ENCODE measurements at places on chromosomes 2 and 18.

DNA sequence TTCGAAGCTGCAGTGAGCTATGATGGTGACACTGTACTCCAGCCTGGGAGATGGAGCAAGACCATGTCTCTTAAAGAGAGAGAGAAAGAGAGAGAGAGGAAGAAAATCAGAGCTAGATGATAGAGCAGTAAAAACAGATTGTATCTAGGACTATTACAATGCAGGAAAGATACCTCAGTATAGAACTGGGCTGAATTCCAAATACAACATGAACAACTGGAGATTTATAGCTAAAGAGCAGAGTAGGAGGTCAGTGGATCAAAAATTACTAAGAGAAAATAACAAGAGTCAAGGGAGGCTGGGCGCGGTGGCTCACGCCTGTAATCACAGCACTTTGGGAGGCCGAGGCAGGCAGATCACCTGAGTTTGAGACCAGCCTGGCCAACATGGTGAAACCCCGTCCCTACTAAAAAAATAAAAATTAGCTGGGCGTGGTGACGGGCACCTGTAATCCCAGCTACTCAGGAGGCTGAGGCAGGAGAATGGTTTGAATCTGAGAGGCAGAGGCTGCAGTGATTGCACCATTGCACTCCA is 100.7 kb upstream of the MSH6 start:
- DNase-seq: no peak

- DNase-seq: no peak
Observed at GRCh38 chr18:9404565-9405060, 70.0 kb downstream of the TWSG1 start.

DNA sequence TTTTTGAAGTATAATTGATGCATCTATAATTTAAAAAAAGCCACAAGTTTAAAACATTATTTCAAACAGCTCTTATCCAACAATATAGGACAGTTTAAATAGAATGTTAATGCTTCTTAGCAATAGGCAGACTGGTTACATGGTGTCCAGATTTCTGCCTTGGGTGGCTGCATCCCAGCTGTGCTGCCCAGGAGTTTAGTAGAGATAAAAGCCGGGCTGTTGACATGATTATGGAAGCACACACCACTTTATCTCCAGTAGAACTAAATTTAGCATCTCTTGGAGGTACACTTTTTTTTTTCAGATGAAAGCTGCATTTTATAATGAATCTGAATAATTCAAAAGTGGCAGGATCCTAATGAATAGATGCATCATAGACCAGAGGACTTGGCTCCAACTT is 309.7 kb downstream of the PLCL1 start:
- DNase-seq: no peak

DNA sequence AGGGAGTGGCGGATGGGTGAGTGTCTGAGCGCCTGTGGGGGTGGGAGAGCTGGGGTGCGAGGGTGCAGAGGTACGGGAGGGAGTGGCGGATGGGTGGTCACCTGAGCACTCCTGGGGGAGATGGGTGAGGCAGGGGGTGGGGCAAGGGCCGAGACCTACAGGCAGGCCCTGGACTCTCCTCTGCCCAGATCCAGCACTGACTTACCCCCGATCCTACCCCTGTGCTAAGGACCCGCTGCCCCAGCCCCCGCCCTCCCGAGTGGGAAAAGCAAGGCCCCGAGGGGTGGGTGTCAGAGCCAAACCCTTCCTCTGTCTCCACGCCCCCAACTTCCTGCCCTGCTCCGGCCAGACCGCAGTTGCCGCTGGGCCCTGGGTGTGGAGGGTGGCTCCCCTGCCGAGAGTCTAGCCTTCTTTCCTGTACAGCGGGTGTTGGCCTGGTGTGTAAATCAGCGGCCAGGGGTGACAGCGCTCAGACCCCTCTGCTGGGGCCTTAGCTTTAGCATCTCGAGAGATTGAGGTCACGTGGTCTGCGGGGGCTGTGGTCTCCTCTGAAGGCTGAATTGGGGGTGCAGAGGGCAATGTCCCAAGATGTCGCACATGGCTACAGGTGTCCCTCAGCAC is 12.5 kb downstream of the BOK start:
- no peak for DNase-seq

DNA sequence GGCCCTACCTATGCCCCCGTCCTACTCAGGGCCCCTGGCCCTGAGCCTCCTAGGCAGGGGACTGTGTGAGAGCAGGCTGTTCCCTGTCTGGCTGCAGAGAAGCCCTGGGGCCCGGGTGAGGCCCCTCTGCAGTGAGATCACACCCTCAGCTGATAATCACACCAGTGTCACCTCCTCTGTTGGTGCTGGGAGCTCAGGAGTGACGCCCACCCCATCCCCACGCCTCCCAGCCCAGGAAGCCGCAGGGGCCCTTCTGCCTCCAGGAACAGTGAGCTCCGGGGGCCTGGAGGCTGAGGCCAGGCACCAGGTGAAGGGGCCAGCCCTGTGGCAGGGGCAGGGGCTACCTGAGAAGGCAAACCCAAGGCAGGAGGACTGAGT is 20.0 kb downstream of the KCNIP3 start:
- DNase-seq: peak; percentile 37

DNA sequence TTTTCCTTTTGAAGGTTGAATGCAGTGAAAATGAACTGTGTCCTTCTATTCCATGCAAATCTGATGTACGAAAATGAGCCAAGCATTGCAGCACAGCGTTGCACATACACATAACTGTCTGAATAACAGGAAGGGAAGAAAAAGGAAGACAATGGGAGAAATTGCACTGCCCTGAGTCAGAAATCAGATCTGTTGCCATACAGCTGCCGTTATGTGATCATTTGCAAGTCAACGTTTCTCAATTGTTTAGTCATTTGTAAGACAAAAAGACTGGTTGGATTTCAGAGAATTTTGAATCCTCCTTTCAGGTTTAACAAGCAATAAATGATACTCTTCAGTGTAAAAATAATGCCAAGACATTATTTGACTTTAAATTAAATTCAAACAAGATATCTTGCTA is 284.1 kb downstream of the DSEL start:
- no peak for DNase-seq

- DNase-seq: no peak
Observed at GRCh38 chr2:114684403-114684802, 242.0 kb downstream of the DPP10 start.

GRCh38 chr2:112332123-112332696 is 56.8 kb downstream of the ZC3H6 start:
- no peak for DNase-seq

- DNase-seq: no peak
Observed at GRCh38 chr18:6239716-6240115, 175.0 kb downstream of the L3MBTL4 start.

Data from PC-9 (cell line).